ENCODE measurements at places on chromosomes 12 and 14.

- no peaks in the 10 kb centered on the region for H3K27me3 ChIP-seq
- no peaks in the 10 kb centered on the region for H3K4me1 ChIP-seq
- no peaks in the 10 kb centered on the region for H3K36me3 ChIP-seq
- no peak for DNase-seq
- no peak overlapping the region for H3K27ac ChIP-seq
Observed at GRCh38 chr14:99024926-99025325, 247.1 kb downstream of the BCL11B start.

DNA sequence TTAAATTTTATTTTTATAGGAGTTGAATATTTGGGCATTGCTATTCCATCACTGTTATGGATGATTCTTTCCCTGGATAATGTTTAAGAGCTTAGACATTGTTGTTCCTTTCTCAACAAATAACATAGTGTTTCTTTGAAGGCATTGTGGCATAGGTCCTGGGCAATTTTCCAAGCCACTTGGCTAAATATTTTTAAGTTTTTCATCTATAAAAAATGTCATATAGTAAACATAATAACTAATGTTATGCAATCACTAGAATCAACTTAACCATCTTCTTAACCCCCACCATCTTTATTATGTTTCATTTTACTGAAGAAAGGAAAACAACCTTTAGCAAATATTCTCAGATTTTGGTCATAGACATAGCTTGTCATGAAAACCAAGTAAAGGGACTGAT, 600.6 kb upstream of the LMO3 start:
- no peaks in the 10 kb centered on the region for H3K27me3 ChIP-seq
- no peaks in the 10 kb centered on the region for H3K36me3 ChIP-seq

DNA sequence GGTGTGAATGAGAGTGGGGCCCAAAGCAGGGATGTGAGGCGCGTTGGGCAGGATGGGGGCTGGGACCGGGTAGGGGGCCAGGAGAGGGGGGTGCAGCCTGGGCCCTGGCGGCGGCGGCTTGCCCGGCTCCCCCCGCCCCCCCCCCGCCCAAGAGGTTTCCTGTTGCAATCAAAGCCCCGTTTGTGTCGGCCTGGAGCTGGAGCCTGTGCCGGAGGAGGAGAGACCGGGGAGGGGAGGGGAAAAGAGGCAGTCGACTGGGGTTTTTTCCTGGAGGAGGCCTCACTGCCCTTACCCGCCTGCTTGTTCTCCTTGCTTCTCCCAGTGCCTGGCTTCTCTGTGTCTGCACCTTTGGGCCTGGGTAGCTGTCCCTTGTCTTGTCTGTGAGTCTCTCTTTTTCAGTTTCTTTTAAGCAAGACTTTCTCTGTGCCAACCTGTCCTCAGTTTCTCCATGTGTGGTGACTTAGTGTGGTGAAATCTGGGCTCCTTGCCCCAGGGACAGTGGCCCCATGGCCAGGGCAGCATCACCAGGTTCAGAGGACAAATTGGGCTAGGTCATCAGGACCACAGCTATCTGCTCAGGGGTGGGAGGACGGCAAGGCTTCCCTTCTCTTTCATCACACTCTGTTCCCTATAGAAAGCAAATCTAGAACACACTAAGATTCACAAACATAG, 8.5 kb downstream of the RARG start:
- DNase-seq: no peak
- peaks cover 18% of the 10 kb centered on the region for H3K4me1 ChIP-seq
- H3K36me3 ChIP-seq: no peaks in the 10 kb centered on the region
- H3K27ac ChIP-seq: no peak overlapping the region
- no peaks in the 10 kb centered on the region for H3K27me3 ChIP-seq
- H3K4me3 ChIP-seq: no peak overlapping the region

DNA sequence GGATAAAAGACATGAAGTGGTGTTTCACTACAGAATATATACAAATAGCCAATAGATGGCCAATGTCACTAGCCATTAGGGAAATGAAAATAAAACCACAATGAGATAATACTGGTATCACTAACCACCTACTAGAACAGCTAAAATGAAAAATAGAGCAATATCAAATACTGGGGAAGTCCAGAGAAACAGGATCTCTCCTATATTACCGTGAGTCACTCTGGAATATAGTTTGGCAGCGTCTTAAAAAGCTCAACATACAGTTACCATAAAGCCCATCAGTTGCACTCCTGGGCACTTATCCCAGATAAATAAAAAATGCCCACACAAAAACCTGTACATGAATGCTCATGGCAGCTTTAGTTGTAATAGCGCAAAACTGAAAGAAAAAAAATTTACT, 101.7 kb downstream of the TMTC1 start:
- no peaks in the 10 kb centered on the region for H3K27me3 ChIP-seq
- H3K27ac ChIP-seq: no peak overlapping the region
- H3K36me3 ChIP-seq: no peaks in the 10 kb centered on the region
- no peaks in the 10 kb centered on the region for H3K4me1 ChIP-seq

DNA sequence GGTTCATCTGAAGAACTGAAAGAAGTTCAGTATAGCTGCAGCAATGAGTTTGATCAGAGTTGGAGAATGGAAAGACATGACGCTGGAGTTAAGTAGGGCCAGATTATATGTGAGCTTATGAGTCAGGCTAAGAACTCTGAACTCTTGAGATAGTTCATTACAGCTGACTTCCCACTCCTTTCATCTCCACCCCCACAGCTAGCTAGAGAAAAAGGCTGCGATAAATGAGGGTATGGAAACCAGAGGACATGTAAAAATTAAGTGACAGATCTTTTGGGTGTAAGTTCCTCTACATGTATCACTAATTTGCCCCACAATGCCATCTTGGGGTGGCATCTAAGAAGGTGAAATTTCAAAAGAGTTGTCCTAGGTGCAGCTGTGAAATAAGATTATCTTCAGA, 28.6 kb downstream of the PYM1 start:
- peaks cover 1% of the 10 kb centered on the region for H3K36me3 ChIP-seq
- H3K4me1 ChIP-seq: no peaks in the 10 kb centered on the region
- no peak for DNase-seq
- H3K4me3 ChIP-seq: no peak overlapping the region
- H3K27me3 ChIP-seq: no peaks in the 10 kb centered on the region

- no peak overlapping the region for H3K27ac ChIP-seq
- H3K27me3 ChIP-seq: no peaks in the 10 kb centered on the region
- H3K4me3 ChIP-seq: no peak overlapping the region
- DNase-seq: no peak
- no peaks in the 10 kb centered on the region for H3K36me3 ChIP-seq
Observed at GRCh38 chr12:114604606-114605005, 79.4 kb downstream of the TBX3 start.

- H3K4me1 ChIP-seq: no peaks in the 10 kb centered on the region
- no peak overlapping the region for H3K27ac ChIP-seq
- H3K36me3 ChIP-seq: peaks cover 1% of the 10 kb centered on the region
- DNase-seq: no peak
- no peak overlapping the region for H3K4me3 ChIP-seq
Observed at GRCh38 chr14:75094896-75095295, 25.5 kb downstream of the ZC2HC1C start.

- no peaks in the 10 kb centered on the region for H3K27me3 ChIP-seq
- no peak overlapping the region for H3K4me3 ChIP-seq
- H3K4me1 ChIP-seq: peaks cover under 1% of the 10 kb centered on the region
- H3K36me3 ChIP-seq: no peaks in the 10 kb centered on the region
Observed at GRCh38 chr12:115204957-115205754, 521.2 kb upstream of the TBX3 start.

DNA sequence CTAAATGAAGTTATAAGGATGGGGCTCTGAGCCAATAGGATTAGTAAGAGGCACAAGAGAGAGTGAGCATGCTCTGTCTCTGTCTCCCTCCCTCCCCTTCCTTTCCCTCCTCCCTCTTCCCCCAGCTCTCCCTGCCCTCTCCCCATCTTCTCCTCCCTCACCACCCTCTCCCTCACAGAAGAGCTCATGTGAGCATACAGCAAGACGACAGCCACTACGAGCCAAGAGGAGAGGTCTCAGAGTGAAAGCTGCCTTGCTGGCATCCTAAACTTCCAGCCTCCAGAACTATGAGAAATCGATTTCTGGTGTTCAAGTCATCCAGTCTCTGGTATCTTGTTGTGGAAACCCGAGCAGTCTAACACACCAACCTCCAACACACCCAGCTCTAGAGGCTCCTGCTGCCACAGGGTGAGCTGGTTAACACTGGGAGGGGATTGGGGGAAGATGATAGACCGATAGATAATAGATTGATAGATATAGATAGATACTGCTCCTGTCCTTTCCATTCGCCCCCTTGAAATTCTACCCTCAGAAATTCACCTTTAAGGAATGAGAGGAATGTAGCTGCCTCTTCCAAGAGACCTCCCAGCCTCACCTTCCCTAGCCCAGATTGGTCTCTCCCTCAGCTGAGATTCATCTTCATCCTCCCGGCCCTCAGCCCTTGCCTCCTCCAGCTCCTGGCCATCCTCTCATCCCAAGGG, 25.8 kb upstream of the ACTN1 start:
- no peak overlapping the region for H3K27ac ChIP-seq
- DNase-seq: no peak
- no peaks in the 10 kb centered on the region for H3K36me3 ChIP-seq
- no peaks in the 10 kb centered on the region for H3K27me3 ChIP-seq

DNA sequence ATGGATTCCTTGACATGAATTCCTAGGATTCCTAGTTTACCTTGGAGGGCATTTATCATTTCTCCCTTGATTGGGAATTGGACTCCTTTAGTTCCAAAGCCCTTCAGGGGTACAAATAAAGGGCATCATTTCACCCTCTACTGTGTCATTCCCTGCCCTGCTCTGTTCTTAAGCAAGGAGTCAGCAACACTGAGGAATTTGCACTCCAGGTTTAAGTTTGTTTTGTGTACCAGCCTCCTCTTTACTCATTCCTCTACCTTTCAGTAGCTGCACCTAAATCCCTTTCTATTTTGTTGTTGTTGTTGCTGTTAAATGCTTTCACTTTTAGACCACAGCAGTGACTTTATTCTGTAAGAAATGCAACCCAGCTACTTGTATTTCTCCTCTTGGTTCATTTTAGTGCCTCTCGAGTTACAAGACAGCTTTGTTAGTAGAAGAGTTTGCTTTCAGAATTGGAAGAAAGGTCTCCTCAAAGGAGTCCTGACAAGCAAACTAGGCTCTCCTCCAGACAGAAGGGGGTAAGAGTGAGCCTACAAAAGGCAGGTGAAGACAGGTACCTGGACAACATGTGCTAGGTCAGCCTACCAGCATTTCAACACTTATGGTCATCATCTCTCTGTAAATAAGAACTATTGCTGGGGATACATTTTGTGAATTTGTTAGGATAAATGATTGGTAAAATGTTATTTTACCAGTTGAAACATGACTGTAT, 90.0 kb downstream of the RMST start:
- no peaks in the 10 kb centered on the region for H3K27me3 ChIP-seq
- H3K4me3 ChIP-seq: no peak overlapping the region
- no peaks in the 10 kb centered on the region for H3K36me3 ChIP-seq
- no peak for DNase-seq

DNA sequence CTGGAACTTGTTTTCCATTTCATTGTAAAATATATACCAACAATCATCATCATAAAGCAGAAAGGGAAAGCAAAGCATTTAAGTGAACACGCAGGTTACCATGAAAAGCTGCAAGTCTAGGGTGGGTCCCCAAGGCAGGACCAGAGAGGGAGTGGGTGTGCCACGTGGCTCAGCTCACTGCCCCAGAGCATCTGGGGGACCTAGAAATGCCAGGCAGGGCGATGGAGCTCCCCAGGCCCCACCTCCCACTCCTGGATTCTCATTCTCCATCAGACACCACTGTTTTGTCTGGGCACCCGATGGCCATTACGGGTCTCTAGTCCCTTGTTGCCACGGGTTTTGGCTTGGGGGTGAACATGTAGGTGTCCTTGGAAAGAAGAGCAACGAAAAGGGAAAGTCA, 34.7 kb downstream of the BCL11B start:
- no peaks in the 10 kb centered on the region for H3K27me3 ChIP-seq
- H3K27ac ChIP-seq: no peak overlapping the region
- no peak overlapping the region for H3K4me3 ChIP-seq

- no peaks in the 10 kb centered on the region for H3K4me1 ChIP-seq
- H3K4me3 ChIP-seq: no peak overlapping the region
- H3K36me3 ChIP-seq: no peaks in the 10 kb centered on the region
- no peak for DNase-seq
Observed at GRCh38 chr14:41235466-41235865, 371.2 kb upstream of the LRFN5 start.

GRCh38 chr12:65205886-65206285, 36.5 kb downstream of the LEMD3 start:
- no peak overlapping the region for H3K4me3 ChIP-seq
- H3K27ac ChIP-seq: no peak overlapping the region
- H3K4me1 ChIP-seq: no peaks in the 10 kb centered on the region
- no peaks in the 10 kb centered on the region for H3K27me3 ChIP-seq
- no peaks in the 10 kb centered on the region for H3K36me3 ChIP-seq

GRCh38 chr14:81427348-81428058, 27.4 kb upstream of the STON2 start:
- H3K27me3 ChIP-seq: no peaks in the 10 kb centered on the region
- H3K27ac ChIP-seq: no peak overlapping the region
- no peaks in the 10 kb centered on the region for H3K36me3 ChIP-seq
- DNase-seq: no peak
- no peak overlapping the region for H3K4me3 ChIP-seq
- peaks cover 5% of the 10 kb centered on the region for H3K4me1 ChIP-seq

Data from Caco-2 (cell line).